ENCODE measurements at places on chromosomes 11 and 22.

DNA sequence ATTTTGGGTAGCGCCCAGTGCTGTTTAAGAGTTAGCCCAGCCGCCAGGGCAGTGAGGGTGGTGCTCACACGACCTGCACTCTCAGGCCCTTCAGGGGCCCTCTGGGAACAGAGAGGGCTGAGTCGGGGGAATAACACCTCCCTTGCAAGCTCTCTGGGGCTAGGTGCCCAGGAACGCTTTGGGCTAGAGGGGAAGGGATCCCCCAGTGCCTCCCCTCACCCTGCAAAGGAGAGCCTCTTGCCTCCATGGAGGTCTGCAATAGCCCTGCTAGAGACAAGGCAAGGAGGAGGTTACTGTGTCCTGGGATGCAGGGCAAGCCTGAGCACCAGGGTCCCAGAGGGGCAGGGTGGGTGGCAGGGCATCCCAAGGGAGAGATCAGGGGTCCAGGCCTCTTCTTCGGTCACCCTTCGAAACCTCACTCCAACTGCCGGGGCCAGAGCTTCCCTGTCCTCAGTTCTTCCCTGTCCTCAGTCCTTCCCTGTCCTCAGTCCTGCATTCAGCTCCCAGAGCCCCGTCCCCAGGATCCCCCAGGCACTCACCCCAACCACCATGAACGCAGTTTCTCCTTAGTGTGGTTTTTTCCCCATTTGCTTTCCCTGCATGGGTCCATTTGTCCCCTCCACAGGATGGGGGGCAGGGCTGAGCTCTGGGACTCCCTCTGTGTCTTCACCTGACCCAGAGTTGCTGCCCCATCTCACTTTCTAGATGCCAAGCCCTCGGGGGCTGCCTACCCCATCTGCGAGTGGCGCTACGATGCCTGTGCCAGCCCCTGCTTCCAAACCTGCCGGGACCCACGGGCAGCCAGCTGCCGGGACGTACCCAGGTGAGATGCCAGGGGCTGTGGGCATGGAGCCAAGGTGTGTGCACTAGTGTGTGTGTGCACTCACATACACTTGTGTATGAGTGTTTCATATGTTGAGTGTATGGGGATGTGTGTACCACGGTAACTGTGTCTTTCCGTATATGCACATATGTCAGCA lies 60.8 kb downstream of the OTOG start:
- no peak for DNase-seq

GRCh38 chr11:57728829-57729228 lies 12.5 kb upstream of the SELENOH start:
- DNase-seq = no peak

- DNase-seq = peak; percentile 67
Observed at GRCh38 chr11:6319704-6320410, 444 bp downstream of the CAVIN3 start.

DNA sequence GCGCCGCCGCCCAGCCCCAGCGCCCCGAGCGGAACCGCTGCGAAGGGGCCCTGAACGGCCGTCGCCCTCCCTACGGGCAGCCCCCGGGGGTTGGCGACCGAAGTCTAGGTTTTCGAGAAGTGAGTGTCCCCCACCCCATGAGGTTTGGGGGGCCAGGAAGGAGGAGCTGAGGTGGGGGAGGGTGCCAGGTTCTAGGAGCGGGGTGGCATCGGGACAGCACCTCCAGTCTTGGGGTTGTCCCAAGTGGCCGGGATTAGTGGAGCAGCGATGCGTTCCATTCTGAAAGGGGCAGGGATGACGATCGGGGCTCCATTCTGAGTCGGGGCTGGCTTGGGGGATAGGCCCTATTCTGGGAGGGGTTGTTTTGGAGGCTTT lies 408 bp downstream of the PPP2R5B start:
- DNase-seq = no peak

DNA sequence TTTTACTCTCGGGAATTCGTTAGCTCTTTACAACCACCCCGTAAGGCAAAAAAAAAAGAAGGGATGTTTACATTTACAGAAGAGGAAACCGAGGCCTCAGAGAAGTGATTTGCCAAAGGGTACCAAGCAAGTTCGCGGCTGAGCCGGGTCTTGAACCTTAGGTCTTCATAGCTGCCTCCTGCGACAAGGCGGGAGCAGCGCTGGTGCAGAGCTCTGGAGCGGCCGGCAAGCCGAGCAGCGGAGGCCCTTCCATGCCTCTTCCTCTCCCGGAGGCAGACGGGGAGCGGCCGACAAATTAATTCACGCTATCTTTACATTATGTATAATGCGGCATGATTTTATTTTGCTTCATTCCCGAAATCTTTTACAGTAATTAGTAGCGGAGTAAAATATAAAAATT lies 536.3 kb downstream of the INSC start:
- DNase-seq = no peak

- DNase-seq = no peak
Observed at GRCh38 chr22:20439556-20439927, 1.9 kb upstream of the SCARF2 start.

GRCh38 chr11:35288817-35289541 lies 130.4 kb downstream of the SLC1A2 start:
- peak; percentile 15 for DNase-seq

DNA sequence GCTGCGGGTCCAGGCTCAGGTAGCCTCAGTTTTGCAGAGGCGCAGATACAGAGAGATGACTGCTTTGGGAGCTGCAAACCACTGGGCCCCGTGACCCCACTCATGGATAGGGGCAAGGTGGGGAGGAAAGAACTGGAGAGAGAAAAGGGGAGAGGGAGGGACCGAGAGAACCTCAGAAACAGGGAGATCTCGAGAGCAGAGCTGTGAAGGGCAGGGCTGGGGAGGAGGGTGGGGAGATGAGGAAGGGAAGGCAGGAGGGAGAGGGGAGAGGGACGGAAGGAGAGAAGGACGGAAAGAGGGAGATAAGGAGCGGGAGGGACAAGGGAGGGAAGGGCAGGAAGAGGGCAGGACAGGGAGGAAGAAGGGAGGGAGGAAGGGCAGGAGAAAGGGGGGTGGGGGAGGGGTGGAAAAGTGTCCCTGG lies 46.3 kb downstream of the IGLL1 start:
- no peak for DNase-seq

DNA sequence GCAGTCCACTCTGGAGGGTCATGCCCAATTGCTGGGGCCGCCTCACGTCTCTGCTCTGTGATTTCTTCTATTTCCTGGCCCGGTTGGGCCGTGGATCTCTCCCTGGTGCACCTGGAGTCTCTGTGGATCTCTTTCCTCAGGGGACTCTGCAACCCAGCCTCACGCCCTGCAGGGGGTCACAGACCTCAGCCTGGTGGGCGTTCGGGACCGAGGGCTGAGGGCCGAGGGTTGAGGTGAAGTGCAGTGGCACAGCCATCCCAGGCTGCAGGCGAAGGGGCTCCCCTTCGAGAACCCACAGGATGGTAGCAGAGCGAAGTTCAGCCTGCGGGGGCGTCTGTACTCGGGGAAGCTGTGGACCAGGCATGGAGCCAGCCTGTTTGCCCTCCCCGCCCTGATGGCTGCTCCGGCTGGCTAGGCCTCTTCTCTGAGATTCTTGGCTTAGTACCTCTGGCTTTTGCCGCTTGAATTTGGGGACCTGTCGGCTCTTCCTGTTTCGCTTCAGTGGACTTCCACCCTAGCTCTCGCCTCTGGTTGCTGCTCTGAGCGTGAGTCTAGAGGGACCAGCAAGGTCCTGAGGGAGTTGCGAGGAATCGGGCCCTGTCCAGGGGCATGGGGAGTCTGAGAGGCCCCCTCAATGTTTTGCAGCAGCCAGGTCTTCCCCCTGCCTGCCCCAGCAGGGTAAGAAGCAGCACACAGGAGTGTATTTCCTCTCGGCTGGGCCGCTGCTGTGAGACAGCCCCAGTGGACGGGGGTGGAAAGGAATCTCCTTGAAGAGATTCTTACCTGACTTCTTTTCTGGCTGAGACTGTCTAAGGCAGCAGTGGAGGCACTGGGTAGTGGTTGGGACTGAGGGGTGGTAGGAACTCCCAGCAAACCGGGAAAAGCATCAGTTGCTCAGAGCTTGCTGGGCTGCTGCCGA lies 140.8 kb downstream of the TBC1D22A start:
- no peak for DNase-seq

GRCh38 chr22:24822471-24822870 lies 16.5 kb downstream of the SGSM1 start:
- DNase-seq = no peak

DNA sequence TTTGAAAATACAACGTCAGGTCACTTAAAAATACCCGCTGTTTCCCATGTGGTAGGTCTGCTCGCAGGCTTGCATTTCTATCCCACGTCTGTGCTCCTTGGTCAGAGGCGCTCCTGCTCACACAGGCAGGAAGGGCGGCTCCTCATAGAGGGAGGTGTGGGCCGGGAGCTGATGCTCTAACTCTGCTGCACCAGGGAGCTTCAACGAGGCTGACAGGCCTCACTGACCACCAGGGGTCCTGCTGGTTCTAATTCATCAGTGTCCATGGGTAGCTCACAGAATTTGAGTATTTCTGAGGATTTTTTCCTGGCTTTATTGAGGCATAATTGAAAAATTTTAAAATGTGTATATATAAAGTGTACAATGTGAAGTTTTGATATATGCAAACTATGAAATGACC lies 68.5 kb downstream of the PIWIL3 start:
- no peak for DNase-seq

DNA sequence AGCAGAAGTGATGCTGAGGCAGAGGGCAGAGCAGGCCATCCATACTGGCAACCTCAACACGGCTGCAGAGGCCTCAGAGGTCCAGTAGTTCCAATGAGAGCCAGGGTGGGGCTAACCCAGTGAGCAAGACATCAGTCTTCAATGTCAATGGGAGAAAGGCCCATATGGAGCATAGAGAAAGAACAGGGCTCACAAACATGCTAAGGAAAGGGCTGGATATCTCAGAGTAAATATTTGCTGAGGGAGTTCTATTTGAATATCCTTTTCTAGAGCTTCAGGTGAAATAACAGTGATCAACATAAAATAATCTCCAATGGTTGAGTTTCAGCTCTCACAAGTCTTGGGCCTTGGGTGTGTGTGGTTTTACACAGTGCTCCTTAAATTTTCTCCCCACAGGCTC lies 50.8 kb upstream of the CCDC90B start:
- DNase-seq = no peak

DNA sequence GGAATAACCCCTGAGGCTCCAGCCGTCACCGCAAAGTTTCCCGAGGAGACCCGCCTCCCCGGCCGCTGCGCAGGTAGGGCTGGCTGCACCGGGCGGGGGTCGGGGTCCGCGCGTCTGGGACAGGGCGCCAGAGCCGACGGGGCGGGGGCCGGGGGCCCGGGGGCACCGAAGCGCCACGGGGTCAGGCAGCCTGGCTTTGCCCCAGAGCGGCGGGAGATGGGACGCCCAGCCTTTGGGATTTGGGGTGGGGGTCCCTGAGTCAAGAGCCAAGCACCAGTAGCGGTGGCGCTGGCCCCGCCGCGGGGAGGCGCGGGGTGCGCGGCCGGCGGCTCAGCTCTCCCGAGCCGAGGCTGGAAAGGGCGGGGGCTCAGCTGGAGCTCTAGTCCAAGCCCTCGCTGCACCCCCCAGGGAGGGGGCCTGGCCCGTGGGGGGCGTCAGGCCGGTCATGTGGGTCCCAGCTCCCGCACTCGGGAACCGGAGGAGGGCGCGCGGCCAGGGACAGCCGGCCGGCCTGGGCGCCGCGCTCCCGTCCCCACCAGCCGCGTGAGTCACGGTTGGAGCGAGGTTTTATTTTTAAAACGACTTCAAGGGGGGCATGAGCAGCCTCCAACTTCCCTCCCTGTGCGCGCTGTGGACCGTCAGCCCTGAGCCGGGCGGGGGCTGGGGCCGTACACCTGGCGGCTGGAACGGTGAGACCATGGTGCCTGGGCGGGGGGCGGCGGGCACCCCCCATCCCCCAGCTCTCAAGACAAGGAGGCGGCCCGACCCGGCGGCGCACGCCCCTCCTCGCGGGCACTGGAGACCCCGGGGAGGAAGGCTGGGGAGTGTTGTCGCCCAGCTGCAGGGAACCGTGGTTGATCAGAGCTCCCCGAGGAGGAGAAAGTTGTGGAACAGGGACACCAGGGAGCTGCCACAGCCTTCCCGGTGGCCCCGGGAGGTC lies 626 bp downstream of the FLRT1 start:
- DNase-seq = no peak

DNA sequence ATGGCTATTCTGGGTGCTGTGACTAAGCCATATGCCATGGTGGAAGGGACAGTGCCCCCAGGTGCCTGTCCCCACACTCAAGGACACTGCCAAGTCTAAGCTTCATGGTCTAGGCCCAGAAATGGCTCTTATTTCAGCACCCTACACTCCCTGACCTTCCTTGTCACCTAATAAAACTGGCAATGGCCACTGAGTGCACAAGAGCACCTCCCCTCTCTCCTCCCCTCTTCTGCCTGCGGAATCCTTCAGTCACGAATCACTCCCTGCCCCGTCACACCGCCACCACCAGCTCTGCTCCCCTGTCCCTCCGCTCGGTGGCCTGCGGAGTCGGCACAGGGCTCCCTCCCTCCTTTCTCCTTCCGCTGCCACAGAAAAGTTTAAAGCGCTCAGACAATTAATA lies 19.0 kb upstream of the LMO1 start:
- no peak for DNase-seq

GRCh38 chr11:116215471-116216113 lies 557.2 kb downstream of the BUD13 start:
- DNase-seq = no peak

GRCh38 chr11:111400595-111400994 lies 21.5 kb upstream of the POU2AF1 start:
- no peak for DNase-seq

DNA sequence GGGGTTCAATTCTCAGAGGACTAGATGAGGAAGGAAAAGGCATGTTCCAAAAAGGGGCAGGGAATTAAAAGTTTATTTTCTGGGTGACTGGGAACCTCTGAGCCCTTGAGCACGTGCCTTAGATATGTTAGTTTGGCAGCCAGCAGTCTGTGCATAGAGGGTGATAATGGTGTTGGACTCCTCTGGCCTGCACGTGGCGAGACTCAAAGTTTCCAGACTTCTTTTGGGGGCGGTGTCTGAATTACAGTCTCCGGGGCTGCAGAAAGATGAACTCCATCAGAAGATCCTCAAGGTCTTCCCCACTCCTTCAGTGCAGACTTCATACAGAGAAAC lies 861 bp upstream of the ZNRF3 start:
- no peak for DNase-seq

- DNase-seq = no peak
Observed at GRCh38 chr11:45383224-45383623, 97.1 kb upstream of the SYT13 start.

DNA sequence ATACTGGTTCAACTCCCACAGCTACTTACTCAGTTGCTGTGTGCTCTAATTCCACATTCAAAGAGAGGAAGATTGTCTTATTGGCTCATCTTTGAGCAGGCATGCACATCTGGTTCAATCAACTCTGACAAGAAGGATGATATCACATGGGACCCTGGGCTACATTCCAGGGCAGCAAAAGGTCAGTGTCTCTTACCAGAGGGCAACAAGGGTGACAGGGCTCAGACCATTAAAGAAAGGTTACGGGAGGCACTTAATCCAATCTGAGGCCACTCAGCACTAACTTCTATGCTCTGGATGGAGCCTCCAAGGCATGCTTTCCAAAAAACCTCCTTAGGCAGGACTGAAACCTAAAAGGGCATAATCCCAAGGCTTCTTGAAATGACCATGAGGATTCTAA lies 549.4 kb upstream of the API5 start:
- no peak for DNase-seq

DNA sequence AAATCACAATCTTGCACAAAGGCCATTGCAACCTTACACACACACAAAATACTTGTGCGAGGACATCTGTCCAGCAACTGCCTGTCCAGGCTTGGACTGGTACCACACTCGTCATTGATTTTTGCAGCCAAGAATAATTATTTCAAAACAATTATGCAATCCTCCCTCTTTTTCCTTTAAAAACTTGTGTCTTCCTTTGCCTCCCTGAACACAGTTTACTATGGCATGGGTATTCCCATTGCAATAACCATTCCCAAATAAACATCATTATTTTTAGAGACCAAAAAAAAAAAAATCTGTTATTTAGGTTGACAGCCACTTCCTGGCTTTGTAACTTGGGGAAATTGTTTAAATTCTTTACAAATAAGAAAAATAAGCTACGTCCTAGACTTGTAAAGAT lies 54.0 kb downstream of the C11orf91 start:
- DNase-seq = no peak

All from activated CD4-positive, alpha-beta T cell treated with anti-CD3 and anti-CD28 coated beads, Interleukin-2, Interleukin-4, amounts not matched to agents 100 ng/mL and 50 ng/mL, durations not matched to agents 16 hours and 8 hours (primary cell).